ENCODE measurements at places on chromosomes 12 and 14.

- DNase-seq: no peak
Measured at GRCh38 chr14:23916446-23916845, 37.1 kb upstream of the DHRS4 start.

DNA sequence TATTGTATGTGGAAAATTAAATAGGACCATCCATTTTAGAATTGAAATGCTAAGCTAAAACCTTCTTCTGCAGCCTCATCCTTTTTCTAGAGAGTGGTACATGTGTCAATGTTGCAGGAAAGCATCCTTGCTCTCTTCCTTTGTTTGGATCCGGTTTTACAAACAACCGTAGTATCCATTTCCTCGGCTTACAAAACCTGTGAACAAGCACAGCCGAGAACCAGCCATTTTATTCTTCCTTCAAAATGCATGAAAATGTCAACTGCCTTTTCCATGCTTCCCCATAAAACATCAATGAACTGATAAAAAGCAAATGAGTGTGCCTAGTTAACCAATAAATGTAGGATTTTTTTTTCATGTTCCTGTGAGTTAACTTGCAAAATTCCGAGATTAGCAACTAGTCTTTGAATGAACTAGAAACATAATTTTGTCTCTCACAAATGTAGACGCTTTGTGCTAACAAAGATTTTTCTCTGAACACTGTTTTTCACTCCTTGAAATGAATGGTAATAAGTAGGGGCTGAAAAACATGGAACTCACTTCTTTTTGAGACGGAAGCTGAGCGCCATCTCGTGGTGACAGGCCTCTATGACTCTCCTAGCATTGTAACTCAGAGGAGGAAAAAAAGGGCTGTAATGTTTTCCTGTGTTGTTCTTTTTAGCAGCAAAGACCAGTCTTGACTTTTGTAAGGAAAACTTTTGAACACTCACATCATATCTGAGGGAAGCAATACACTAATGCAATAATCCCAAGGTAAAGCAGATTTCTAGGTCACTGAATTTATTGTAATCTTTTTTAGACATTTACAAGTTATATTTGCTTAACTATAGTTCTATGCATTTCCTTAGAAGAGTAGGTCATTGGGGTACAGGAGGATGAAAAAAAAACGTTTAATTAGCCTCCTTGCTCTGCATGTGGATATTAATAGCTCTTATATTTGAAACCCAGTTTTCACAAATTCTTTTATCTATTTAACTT, 157.4 kb upstream of the FOXG1 start:
- peak; percentile 46 for DNase-seq

GRCh38 chr12:93015871-93016751, 87.0 kb upstream of the EEA1 start:
- DNase-seq: peak; percentile 28

- no peak for DNase-seq
Measured at GRCh38 chr12:70306676-70307075, 59.4 kb upstream of the KCNMB4 start.

DNA sequence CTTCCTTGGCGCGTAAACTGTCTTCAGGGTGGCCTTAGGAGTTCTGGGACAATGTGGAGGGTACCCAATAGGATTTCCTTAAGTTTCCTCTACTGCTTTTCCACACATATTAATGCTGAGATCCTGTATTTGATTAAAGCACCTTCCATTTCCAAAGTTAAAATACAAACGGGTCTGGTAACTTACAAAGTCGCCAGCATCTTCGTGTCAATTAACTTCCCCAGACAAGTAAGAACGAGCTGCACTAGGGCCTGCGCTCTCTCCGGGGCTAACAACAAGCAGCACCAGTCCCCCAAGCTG, 130.9 kb downstream of the NDUFA12 start:
- DNase-seq: no peak

DNA sequence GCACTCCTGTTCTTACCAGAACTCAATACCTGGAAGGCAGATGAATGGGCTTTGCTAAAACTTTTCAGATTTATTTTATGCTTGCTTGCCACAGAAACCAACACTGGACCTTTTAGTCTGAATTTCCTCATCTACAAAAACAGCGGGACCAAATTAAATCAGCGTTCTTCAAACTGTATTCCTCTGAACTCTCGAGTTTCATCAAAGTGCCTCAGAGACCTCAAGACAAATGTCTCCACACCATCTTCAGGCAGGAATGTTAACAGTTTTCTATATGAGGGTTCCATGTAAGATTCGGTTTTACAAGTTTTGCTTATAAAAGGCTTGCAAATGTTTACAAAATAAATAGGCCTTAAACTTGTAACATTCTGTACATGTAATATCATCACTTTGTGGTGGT, 74.6 kb downstream of the MED13L start:
- no peak for DNase-seq

DNA sequence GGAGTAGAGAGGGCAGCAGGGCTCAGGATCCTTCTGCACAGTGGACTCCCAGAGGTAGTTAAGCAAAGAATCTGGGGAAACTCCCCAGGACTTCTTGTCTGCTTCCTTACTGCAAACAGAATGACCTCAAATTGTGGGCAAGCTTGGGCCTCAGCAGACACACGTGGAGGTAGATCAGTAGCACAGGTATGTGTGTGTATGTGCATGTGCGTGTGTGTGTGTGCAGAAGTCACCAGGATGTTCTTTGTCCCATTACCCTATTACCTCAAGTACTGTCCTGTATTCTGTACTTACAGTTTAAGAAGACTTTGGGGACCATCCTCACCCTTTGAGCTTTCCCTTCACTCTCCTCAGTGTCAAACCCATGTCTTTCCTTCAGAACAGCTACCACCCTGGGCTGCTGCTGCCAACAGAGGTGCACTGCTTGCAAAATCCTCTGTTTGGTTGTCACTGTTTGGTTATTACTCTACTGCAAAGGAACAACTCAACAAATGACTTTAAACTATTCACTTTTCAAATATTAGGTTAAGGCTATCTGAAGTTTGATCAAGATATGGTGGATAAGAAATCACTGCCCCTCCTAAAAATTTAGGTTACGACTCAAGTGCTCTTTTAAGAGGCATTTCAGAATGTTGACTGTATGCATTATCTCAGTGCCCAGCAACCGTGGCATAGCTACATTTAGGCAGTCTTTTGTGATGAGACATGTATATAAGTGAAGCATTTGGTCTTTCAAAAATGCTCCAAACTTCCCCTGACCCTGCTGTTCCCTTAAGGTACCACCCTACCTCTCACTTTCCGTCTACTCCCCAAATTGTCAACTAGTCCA, 78.2 kb upstream of the MBIP start:
- no peak for DNase-seq

Data from iPS-NIHi11 (cell line).